Tibial artery (tissue), 4 donors: ENCODE measurements at places on chromosomes 7 and 10.
A peak's percentile ranks its signal among the peaks of the same experiment; 100 is the strongest.

- no peak for DNase-seq
- no peaks in the 10 kb centered on the region for H3K36me3 ChIP-seq
- H3K27me3 ChIP-seq, result no peaks in the 10 kb centered on the region
- H3K4me3 ChIP-seq, result no peak overlapping the region
- H3K27ac ChIP-seq, result no peak overlapping the region
These were observed 107.2 kb downstream of the VPS41 start for GRCh38 chr7:38801786-38802185.

DNA sequence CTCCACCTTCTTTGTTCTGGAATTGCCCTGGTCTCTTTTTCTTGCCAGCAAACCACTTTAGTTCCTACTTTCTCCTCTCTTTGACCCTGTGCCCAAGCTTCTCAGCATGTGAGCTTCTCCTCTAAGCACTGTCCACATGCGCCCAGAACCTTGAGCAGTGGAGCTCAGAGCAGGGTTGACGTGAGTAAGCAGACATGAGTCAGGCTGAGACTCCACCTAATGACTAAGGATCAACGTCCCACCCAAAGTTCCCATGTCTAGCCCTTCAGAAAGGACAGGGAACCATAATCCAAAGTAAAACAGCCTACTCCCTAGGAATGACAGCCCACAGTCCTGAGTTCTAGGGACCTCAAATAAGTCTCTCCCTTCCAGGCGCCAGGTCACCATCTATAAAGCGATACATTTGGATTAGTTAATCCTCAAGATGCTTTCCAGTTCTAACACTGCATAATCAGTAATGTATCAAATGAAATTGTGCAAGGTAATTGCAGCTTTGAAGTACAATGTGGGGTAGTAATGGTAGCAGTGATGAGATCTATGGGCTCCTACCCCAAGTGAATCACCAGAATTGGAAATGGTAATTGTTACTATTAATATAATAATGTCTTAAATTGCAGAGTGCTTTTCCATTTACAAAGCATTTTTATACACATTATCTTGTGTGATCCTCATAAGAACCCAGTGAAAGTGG, 44.5 kb downstream of the KCNMA1 start:
- peak; percentile 78 for DNase-seq
- H3K27ac ChIP-seq, result peak overlapping the region; percentile 95
- H3K27me3 ChIP-seq, result no peaks in the 10 kb centered on the region
- H3K4me3 ChIP-seq, result no peak overlapping the region
- no peaks in the 10 kb centered on the region for H3K36me3 ChIP-seq
- H3K4me1 ChIP-seq, result peaks cover 40% of the 10 kb centered on the region

GRCh38 chr7:95225301-95225700, 99.0 kb downstream of the PON1 start:
- no peak for DNase-seq
- H3K27ac ChIP-seq, result no peak overlapping the region
- H3K27me3 ChIP-seq, result no peaks in the 10 kb centered on the region
- H3K4me3 ChIP-seq, result no peak overlapping the region
- H3K4me1 ChIP-seq, result no peaks in the 10 kb centered on the region

DNA sequence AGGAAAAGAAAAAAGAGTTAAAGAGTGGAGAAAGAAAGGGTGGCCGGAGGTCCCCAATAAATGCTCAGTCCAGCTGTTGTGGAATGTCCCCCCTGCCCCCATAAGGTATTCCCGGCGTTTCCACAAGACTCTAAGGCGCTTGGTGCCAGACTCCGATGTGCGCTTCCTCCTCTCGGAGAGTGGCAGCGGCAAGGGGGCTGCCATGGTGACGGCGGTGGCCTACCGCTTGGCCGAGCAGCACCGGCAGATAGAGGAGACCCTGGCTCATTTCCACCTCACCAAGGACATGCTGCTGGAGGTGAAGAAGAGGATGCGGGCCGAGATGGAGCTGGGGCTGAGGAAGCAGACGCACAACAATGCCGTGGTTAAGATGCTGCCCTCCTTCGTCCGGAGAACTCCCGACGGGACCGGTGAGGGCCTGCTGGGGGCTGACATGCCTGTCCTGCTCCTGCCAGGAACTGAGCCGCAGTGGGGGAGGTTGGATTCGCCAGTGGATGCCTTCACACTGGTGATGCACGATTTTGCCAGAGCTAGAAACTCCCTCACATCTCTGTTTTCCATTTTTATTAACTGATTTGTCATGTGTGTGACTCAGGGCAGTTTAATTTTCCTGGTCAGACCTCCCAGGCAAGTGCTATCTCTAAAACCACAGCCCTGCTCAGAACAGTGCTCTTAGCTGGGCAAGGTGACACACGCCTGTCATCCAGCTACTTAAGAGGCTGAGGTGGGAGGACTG, 34.2 kb downstream of the TACR2 start:
- peaks cover 70% of the 10 kb centered on the region for H3K36me3 ChIP-seq
- no peak overlapping the region for H3K27ac ChIP-seq
- DNase-seq, result no peak

- DNase-seq, result no peak
- H3K27me3 ChIP-seq, result no peaks in the 10 kb centered on the region
These were observed 59.6 kb downstream of the VOPP1 start for GRCh38 chr7:55512635-55513191.

GRCh38 chr7:65988084-65988483, 6.1 kb upstream of the GUSB start:
- no peaks in the 10 kb centered on the region for H3K27me3 ChIP-seq
- no peak for DNase-seq
- no peak overlapping the region for H3K27ac ChIP-seq
- H3K36me3 ChIP-seq, result no peaks in the 10 kb centered on the region
- no peaks in the 10 kb centered on the region for H3K4me1 ChIP-seq

GRCh38 chr10:133113146-133113830, 25.6 kb downstream of the ADGRA1 start:
- no peak overlapping the region for H3K27ac ChIP-seq
- no peaks in the 10 kb centered on the region for H3K36me3 ChIP-seq
- no peaks in the 10 kb centered on the region for H3K4me1 ChIP-seq

- no peak overlapping the region for H3K27ac ChIP-seq
- no peak overlapping the region for H3K4me3 ChIP-seq
- no peaks in the 10 kb centered on the region for H3K36me3 ChIP-seq
- no peaks in the 10 kb centered on the region for H3K4me1 ChIP-seq
These were observed 337.9 kb downstream of the FGFR2 start for GRCh38 chr10:121260377-121260776.

DNA sequence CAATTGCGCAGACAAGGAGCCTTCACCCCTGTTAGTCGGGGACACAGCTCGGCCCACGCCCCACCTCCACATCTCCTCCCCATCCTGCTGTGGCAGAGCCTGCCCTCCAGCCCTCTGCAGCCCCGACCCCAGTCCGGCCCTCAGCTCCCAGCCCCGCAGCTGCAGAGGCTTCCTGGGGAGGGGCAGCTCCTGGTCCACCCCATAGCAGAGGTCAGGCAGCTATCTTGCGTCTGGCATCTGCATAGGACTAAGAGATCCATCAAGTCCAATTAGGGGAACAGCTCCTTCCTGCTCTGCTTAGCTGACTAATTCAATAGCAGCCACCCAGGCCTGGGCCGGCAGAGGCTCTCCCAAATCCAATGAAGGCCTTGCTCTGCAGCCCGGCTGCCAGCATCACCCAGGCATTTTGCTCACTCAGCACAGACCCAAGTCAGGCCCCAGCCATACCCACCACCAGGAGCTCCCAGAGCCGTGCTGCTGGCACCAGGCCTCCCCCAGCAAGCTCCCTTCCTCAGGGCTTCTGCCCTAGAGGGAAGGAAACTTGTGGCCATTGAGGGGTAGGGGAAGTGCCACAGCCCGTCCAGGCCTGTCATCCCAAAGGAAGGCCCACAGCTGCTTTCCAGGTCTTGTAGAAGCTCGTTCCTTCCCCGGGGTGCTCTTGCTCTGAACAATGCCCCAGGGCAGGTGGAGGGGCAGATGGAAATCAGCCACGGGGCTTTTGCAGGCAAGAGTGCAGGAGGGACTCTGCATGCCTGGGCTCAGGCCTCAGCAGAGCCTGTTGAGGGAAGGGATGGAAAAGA, 106.2 kb upstream of the RET start:
- DNase-seq, result peak; percentile 55
- peaks cover 12% of the 10 kb centered on the region for H3K27me3 ChIP-seq
- no peaks in the 10 kb centered on the region for H3K4me1 ChIP-seq
- no peak overlapping the region for H3K27ac ChIP-seq
- H3K36me3 ChIP-seq, result no peaks in the 10 kb centered on the region
- H3K4me3 ChIP-seq, result no peak overlapping the region

- no peak overlapping the region for H3K4me3 ChIP-seq
- no peak for DNase-seq
- H3K27ac ChIP-seq, result peak overlapping the region; percentile 77
- no peaks in the 10 kb centered on the region for H3K27me3 ChIP-seq
- peaks cover 46% of the 10 kb centered on the region for H3K4me1 ChIP-seq
- H3K36me3 ChIP-seq, result no peaks in the 10 kb centered on the region
These were observed 493.2 kb upstream of the KLF6 start for GRCh38 chr10:4278186-4278585.

DNA sequence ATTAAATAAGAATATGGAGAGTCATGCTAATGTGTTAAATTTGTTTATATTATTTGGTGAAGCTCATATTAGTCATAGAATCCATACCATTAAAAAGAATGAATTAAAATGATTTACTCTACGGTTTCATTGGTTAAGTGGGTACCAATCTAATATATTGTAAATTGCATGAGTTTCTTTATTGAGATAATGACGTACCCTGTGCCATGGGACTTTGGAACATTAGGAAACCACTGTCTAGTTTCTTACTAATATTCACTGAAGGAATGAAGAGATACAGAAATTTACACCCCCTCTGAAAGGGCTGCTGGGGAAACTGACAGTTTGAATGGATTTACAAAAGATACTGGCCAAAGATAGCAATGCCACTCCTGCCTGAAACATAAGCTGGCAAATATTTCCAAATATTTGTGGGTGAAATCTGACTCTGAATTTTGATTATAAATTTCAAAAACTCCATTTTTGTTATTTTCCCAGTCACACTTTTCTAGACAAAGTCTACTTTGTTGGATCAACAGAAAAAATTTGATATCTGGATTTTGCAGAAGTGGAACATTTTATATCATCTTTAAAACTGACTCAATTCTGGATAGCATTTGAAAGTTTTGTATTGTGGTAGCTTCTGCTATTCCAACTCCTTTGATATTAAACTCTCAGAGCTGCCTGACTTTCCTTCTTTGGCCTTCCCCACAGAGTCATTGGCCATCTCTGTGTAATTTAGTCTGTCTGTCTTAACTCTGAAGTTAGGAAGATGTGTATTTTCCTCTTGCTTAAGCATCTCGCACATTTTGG, 22.3 kb downstream of the MDFIC start:
- peak overlapping the region; percentile 58 for H3K27ac ChIP-seq
- no peaks in the 10 kb centered on the region for H3K27me3 ChIP-seq
- no peaks in the 10 kb centered on the region for H3K36me3 ChIP-seq

- H3K27ac ChIP-seq, result no peak overlapping the region
- H3K27me3 ChIP-seq, result no peaks in the 10 kb centered on the region
- no peak overlapping the region for H3K4me3 ChIP-seq
These were observed 243.6 kb upstream of the GRB10 start for GRCh38 chr7:51026341-51026740.

DNA sequence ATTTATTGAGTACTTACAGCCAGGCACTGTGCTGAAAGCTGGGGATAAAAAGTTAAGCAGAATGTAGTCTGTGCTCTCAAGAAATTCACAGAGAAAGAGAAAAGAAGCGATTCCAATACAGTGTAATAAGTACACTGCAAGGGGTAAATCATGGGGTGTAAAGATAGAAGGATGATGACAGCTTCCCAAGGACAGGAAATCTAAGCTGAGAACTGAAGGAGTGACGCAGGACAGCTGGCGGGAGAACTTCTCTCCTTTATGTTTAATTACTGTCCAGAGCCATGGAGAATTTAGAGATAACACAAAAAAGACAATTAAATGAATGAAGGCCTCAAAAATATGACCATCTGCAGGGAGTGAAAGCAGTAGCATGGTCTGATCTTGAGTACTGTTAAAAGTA, 34.8 kb downstream of the C7orf33 start:
- H3K36me3 ChIP-seq, result no peaks in the 10 kb centered on the region
- no peak overlapping the region for H3K4me3 ChIP-seq
- H3K4me1 ChIP-seq, result peaks cover 5% of the 10 kb centered on the region
- DNase-seq, result no peak
- no peak overlapping the region for H3K27ac ChIP-seq
- peaks cover 9% of the 10 kb centered on the region for H3K27me3 ChIP-seq

DNA sequence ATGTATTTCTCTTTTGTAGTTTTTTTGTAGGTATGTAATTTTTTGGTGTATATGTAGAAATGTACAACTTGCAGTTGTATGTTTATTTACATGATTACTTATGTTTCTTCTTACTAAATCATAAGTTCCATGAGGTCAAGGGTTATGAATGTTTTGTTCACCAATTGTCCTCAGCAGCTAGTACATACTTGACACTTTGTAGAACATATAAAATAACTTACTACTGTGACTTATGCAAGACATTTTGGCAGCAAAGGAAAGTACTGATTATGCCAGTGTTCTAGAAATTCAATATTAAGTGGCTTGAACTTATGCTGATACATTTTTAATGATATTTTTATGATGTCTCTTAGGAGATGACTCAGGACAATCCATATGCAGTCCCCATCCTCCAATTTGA, 209.6 kb downstream of the DKK1 start:
- H3K36me3 ChIP-seq, result no peaks in the 10 kb centered on the region
- H3K4me1 ChIP-seq, result no peaks in the 10 kb centered on the region
- no peak overlapping the region for H3K4me3 ChIP-seq
- H3K27ac ChIP-seq, result no peak overlapping the region
- H3K27me3 ChIP-seq, result no peaks in the 10 kb centered on the region

- H3K4me1 ChIP-seq, result no peaks in the 10 kb centered on the region
- no peak overlapping the region for H3K4me3 ChIP-seq
- no peak for DNase-seq
- H3K27ac ChIP-seq, result no peak overlapping the region
- no peaks in the 10 kb centered on the region for H3K27me3 ChIP-seq
These were observed 147.4 kb upstream of the INSYN2A start for GRCh38 chr10:127343821-127344220.

GRCh38 chr10:122884166-122884565, 4.8 kb upstream of the FAM24B start:
- DNase-seq, result no peak
- no peaks in the 10 kb centered on the region for H3K4me1 ChIP-seq
- no peaks in the 10 kb centered on the region for H3K36me3 ChIP-seq
- H3K4me3 ChIP-seq, result no peak overlapping the region

DNA sequence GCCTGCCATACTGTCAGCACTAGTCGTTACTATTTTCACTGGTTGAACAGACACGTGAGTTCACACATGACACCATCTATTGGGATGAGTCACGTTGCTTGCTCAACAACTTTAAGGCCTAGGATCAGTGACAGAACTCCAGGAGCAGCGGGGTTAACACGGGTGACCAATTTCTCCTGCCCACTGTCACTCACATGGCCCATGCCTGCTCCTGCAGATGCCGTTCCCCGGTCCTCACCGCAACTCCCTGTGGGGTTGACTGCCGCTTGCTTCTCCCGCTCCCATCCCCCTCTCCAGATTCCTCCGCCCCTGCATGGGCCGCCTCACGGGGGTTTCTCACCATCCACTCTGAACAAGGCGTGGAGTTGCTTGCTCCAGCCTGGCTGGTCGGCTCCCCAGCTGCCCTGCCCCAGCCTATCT, 128.2 kb downstream of the TAX1BP1 start:
- no peaks in the 10 kb centered on the region for H3K36me3 ChIP-seq
- H3K4me1 ChIP-seq, result no peaks in the 10 kb centered on the region
- no peak for DNase-seq

- no peaks in the 10 kb centered on the region for H3K27me3 ChIP-seq
- DNase-seq, result no peak
- no peaks in the 10 kb centered on the region for H3K4me1 ChIP-seq
- H3K4me3 ChIP-seq, result no peak overlapping the region
- H3K36me3 ChIP-seq, result no peaks in the 10 kb centered on the region
- H3K27ac ChIP-seq, result no peak overlapping the region
These were observed 9.1 kb downstream of the SLC13A4 start for GRCh38 chr7:135718794-135719437.

- H3K4me3 ChIP-seq, result no peak overlapping the region
- peak; percentile 80 for DNase-seq
- no peaks in the 10 kb centered on the region for H3K36me3 ChIP-seq
- H3K4me1 ChIP-seq, result no peaks in the 10 kb centered on the region
These were observed 42.1 kb downstream of the CYP26A1 start for GRCh38 chr10:93115661-93116383.
